ENCODE measurements at places on chromosomes 4 and X.
A peak's percentile ranks its signal among the peaks of the same experiment; 100 is the strongest.

DNA sequence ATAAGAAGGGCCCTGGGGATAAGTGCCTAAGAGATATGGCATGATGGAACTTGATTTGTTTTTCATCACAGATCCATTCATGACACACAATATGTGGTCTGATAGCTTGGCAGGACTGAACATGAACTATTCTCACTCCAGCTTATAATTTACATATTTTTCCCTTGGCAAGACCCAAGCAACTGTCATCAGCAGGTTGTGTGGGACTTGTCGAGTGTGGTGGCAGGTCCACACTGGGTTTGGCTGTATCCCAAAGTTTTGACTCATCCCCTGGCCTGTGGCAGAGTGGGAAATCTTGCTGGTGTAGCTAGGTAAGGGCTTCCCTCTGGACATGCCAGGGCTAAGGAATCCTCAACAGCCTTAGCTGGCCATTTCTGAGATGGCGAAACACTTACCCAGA is 81.0 kb upstream of the STIM2 start:
- no peak for DNase-seq

DNA sequence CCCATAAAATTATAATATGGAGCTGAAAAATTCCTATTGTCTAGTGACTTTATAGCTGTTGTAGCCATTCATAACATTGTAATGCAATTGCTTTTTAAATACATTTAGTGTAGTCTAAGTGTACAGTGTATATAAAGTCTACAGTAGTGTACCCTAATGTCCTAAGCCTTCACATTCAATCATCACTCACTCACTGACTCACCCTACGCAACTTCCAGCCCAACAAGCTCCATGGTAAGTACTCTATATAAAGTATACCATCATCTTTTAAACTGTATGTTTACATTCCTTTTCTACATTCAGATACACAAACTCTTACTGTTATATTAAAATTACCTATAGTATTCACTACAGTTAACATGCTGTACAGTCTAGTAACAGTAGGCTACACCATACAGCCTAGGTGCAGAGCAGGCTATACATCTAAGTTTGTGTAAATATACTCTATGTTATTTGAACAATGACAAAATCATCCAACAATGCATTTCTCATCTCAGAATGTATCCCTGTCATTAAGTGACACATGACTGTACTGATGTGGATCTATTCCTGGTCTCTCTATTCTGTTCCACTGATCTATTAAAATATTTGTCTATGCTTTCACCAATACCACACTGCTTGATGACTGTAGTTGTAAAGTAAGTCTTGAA is 33.7 kb downstream of the CLOCK start:
- no peak for DNase-seq

GRCh38 chrX:13936521-13937225 is 93.0 kb downstream of the GEMIN8 start:
- no peak for DNase-seq

GRCh38 chr4:42656944-42657792 is at the start of gene ATP8A1:
ATP8A1 (minus strand) TSS chr4:42657105; CDS start chr4:42656873, 232 bp downstream.
- DNase-seq, result peak; percentile 69

DNA sequence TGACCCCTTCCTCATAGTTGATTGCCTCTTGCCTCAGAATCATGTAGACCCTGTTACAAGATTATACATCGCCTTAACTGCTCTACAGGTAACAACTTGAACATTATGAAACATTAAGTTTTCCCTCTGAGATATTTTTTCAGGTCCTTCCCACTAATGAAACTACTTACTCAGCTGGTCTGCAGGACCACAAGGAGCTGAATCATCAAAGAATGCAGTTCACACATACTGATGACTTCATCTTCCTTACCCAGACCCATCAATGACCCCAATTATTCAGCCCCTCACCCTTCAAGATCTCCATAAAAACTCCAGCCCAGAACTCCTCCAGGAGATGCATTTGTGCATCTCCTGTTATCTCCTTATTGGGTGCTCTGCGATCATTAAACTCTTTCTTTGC is 720.9 kb downstream of the RAPGEF2 start:
- DNase-seq, result no peak

GRCh38 chr4:111997785-111998184 is 147.5 kb upstream of the FAM241A start:
- no peak for DNase-seq

DNA sequence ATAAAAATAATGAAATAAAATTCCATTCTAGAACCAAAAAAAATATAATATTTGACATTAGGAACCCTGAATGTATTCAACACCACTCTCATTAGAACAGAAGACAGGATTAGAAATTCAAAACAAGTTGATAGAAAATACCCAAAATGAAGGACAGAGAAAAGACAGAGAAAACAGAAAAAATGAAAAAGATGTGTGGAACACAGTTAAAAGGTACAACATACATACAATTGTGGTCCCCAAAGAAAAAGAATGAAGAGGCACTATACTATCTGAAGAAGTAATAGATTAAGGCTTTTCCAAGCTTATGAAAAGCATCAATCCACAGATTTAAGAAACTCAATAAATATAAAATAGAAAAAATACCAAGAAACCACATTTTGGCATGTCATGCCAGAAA is 16.4 kb downstream of the ANKRD50 start:
- DNase-seq, result no peak

- no peak for DNase-seq
These were observed 124.2 kb upstream of the DGKK start for GRCh38 chrX:50594788-50595187.

DNA sequence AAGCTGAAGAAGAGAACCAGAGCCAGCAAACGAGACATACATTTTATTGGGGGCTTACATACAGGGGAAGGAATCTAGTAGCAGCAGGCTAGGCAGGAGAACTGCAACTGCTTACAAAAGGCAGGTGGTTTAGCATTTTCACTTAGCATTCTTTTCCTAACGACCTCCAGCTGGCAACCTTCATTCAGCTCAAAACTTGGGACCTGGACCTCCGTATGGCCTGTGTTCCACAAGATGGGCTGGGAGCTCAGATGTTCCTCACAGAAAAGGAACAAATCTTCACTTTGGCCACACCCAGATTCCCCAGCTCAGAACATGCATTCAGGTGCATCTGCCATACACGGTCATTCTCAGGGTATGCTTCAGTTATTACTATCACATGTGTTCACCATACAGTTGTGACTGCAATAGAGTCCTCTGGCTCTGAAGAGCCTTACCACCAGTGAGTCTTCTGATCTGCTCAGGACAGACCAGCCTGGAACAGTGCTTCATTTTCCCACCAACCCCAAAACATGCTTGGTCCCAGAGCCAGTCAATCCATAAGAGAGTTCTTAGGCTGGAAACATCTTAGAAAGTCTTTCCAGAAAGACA is 29.6 kb upstream of the AP1AR start:
- DNase-seq, result no peak

GRCh38 chr4:89657931-89658700 is 178.8 kb downstream of the SNCA start:
- no peak for DNase-seq

- DNase-seq, result no peak
These were observed 38.8 kb upstream of the AFAP1 start for GRCh38 chr4:7978489-7978888.

- DNase-seq, result no peak
These were observed 74.5 kb downstream of the SYTL5 start for GRCh38 chrX:38080808-38081207.

DNA sequence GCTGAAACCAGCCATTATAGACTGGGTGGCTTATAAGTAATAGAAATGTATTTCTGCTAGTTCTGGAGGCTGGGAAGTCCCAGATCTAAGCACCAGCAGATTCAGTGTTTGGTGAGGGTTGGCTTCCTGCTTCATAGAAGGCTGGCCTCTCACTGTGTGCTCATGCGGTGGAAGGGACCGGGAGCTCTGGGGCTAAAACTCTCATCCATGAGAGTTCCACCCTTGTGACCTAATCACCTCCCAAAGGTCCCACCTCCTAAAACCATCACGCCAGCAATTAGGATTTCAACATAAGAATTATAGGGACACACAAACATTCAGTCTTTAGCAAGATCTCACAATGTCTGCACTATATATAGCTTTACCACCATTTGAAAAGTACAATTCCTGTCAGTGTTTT is 215.2 kb downstream of the CBR4 start:
- no peak for DNase-seq

DNA sequence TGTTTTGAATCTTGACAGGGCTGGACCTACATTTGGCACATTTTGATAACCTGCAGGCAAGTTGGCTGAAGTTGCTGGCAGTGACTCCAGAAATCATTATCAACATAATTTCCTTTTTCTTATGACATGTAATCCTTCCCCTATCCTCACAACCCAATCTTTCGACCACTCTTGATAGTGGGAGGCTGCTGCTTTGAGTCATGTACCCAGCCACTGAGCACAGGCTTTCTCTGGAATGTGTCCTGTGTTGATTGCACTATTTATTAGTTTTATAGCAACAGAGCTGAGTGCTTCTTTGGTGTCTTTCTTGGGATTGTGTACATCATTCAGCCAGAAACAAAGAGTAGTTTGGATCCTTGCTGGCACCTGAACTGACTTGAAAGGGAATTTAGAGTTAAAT is 183.1 kb upstream of the LEF1 start:
- no peak for DNase-seq

DNA sequence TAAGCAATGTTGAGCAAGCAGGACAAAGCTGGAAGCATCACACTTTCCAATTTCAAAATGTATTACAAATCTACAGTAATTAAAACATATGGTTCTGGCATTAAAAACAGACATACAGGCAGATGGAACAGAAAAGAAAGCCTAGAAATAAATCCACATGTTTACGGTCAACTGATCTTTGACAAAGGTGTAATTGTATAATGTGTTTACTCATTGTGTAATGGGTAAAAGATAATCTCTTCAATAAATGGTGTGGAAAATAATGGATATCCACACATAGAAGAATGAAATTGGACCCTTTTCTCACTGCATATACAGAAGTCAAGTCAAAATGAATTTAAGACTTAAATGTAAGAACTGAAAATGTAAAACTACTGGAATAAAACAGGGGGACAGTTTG is 394.2 kb downstream of the ANKRD50 start:
- DNase-seq, result no peak

GRCh38 chrX:154731881-154732280 is 19.0 kb downstream of the GAB3 start:
- no peak for DNase-seq

GRCh38 chrX:117568238-117568637 is 548.4 kb downstream of the KLHL13 start:
- no peak for DNase-seq

DNA sequence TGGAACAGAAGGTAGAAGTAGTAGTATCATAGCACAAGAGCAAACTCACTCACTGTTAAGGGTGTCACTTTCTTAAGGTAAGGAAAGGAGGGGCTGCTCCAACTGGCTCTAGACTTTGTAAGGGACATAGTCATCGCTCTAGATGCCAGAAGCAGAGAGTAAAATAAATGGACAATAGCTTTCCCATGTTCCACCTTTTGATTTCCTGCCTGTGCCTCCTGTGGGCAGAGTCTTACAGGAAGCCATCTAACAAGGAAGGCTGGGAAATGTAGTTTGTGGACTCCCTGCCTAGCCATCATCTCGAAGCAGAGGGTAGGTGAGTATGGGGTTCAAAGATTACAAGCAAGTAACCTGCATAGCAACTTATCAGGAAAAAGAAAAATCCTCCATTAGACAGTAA is 1.7 kb upstream of the METTL14 start:
- no peak for DNase-seq

DNA sequence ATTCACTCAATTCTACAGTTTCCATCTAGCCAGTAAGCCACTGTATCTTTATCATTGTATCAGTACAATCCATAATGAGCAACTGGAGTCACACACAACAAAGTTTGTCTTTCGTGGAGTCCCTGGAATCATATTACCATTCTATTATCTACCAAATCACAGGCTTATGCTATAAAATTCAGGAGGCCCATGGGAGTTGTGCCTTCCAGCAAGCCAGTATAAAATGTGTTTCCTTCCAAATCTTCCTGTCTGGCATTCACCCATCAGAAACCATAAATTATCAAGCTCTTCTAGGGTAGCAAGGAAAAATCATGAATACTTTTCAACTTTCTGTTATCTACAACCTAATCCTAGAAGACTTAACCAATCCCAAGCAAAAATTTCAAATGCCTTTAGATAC is 1383.3 kb upstream of the PCDH7 start:
- DNase-seq, result no peak

- no peak for DNase-seq
These were observed 39.2 kb upstream of the TLR3 start for GRCh38 chr4:186029571-186030398.

DNA sequence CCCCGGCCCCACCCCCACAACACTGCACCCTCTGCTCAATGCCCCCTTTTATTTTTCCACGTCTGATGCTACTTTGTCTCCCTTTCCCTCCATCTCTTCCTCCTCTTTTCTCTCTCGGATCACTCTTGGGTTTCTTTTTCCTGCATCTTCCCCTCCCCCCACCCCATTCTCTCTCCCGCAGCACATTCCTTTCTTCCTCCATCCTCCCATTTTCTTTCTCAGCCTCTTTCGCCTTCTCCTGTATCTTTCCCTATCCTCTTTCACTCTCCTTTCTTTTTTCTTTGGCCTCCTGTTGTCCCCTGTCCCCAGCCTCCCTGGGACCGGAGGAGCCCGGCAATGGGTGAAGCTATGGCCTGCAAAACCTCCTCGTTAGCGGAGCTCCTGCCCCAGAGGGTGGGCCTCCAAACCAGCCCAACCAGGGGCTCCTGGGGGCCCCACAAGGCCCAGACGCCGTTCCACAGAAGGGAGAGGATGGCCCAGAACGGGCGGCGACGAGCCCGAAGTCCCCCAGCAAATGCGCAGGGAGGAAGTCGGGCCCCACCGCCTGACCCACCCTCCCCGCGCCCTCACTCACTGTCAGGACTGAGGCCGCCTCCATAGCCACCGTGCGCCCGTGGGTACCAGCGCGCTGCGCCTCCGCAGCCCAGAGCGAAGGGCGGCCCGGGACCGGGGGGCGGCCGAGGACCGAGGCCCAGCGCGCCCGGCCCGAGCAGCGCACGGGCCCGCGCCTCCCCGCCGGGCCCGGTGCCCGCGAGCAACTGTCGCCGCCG is 807 bp downstream of the HMX1 start:
- no peak for DNase-seq

DNA sequence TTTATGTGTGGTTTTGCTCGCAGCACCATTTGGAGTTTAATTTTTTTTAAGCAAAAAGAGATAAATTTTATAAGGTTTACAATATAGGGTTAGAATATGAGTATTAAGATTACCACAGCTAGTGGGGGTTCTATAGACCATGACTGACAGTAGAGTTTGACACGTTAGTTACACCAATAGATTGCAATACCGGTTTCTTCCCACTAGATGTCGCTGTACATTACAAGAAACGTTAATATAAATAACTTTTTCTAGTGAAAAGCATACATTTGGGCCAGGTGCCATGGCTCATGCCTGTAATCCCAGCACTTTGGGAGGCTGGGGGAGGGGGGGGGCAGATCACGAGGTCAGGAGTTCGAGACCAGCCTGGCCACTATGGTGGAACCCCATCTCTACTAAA is 433.6 kb downstream of the MAGEB5 start:
- DNase-seq, result no peak

- no peak for DNase-seq
These were observed 36.5 kb downstream of the PRR32 start for GRCh38 chrX:126855839-126856524.
